ENCODE measurements at places on chromosomes 6 and 20.

- DNase-seq = no peak
Observed at GRCh38 chr6:12961761-12962160, 245.2 kb downstream of the PHACTR1 start.

GRCh38 chr6:12012038-12012557 is at the start of gene HIVEP1:
Gene HIVEP1 (plus strand): TSS chr6:12012312. CDS start chr6:12015629, 3,317 bp downstream.
- no peak for DNase-seq

GRCh38 chr6:11198663-11199603 is 33.5 kb downstream of the NEDD9 start:
- no peak for DNase-seq

- no peak for DNase-seq
Observed at GRCh38 chr20:33945391-33946081, 48.2 kb upstream of the RALY start.

DNA sequence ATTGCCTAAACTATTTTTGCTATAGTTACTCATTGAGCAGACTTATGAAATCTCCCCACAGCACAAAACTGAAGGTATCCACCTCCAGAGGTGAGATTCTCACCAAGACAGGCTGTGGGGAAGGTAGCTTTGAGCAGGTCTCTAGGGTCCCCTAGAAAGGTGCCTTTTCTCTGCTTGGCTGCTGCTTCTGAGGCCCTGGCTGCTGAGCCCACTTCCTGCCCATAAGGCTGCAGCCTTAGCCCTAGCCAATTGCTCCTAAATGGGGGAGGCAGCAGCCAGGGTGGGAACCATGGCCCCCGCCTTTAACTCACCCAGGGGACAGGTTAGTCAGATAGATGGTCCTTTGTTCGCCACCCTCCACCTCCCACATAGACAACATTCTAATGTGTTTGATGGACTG is 3.6 kb downstream of the NT5E start:
- DNase-seq = no peak

DNA sequence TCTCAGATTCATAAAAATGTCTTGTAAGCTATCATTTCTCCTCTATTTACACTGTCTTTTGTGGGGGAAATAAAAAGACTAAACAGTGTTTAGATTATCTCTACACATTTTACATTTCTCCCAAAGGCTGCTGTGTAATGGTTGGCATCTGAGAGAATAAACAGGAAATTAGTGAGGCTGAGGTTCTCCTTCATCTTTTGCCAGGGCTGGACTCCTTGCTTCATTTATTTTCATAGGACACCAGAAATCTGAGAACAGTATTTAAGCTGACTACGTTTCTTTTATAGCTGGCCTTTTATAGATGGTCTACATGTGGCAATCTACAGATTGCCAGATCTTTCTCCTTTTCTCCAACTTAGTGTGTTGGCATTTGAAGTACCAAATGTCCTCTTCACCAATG is 41.5 kb downstream of the PLCB4 start:
- no peak for DNase-seq

GRCh38 chr6:29797135-29797534 is 30.5 kb upstream of the HLA-G start:
- DNase-seq = no peak

DNA sequence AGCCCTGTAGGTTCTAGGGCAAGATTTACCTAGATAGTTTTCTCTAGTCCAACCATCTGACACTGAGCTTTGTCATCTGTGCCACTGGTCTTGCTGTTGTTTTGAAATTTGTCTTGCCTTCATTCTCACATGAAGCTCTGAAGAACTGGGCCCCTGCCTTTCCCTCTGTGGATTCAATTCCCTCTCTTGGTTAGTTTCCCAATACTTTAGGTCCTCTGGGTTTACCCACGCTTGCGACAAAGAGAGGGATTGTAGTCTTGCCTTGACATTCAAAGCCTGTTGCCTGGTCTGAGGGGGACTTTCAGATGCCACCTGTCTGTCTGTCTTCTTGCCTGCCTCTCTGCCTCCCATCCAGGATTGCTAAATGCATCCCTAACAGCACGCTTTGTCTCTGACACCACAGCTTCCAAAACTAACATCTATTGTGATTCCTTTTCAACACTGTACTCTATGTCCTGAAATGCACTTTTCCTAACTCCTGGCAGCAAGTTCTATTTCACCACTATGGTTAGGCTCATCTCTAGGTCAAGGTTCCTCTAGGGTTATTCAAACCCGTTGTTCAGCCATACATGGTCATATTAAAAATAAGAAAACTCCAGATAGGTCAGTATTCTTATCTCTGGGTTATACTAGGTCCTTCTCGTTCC is 25.5 kb upstream of the MANEA start:
- no peak for DNase-seq

All from GM18507 (cell line).